ENCODE measurements at places on chromosomes 13 and 19.

- no peak for DNase-seq
Measured at GRCh38 chr13:73138276-73138637, 79.5 kb downstream of the KLF5 start.

GRCh38 chr13:57624565-57625435 is 6.7 kb upstream of the PCDH17 start:
- DNase-seq = no peak

GRCh38 chr13:22168437-22169190 is 497.7 kb downstream of the FGF9 start:
- no peak for DNase-seq

GRCh38 chr13:21852043-21852442 is 181.2 kb downstream of the FGF9 start:
- DNase-seq = no peak

DNA sequence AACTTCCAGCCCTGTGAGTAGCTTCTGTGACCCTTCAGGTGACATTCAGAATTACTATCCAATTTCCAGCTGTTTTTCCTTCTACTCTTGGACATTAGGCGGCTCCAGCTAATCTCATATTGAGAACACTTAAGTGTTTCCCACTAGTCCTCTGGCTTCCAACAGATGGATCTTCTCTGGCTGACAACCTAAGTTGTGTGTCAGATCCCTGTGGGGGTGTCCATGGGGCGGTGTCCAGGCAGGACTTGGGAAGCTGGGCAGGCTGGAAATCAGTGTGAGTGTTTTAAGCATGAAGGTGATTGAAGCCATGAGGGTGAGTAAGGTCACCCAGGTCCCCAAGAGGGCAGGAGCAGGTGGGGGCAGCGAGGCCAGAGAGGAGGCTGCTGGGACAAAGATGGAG is 10.1 kb downstream of the CNOT3 start:
- no peak for DNase-seq

- no peak for DNase-seq
Measured at GRCh38 chr13:98401934-98402333, 175.0 kb downstream of the STK24 start.

GRCh38 chr13:33612641-33613638 is 205.0 kb upstream of the RFC3 start:
- DNase-seq = no peak

GRCh38 chr13:71217827-71218226 is 649.2 kb downstream of the DACH1 start:
- DNase-seq = no peak

- DNase-seq = peak; percentile 62
Measured at GRCh38 chr19:46990991-46991676, 28.5 kb upstream of the NPAS1 start.
